ENCODE measurements at places on chromosomes 7 and 10. TPM values are rescaled to one million over a fixed set of nuclear protein-coding genes. Genes with fewer than 3 reads are reported as not detected.

DNA sequence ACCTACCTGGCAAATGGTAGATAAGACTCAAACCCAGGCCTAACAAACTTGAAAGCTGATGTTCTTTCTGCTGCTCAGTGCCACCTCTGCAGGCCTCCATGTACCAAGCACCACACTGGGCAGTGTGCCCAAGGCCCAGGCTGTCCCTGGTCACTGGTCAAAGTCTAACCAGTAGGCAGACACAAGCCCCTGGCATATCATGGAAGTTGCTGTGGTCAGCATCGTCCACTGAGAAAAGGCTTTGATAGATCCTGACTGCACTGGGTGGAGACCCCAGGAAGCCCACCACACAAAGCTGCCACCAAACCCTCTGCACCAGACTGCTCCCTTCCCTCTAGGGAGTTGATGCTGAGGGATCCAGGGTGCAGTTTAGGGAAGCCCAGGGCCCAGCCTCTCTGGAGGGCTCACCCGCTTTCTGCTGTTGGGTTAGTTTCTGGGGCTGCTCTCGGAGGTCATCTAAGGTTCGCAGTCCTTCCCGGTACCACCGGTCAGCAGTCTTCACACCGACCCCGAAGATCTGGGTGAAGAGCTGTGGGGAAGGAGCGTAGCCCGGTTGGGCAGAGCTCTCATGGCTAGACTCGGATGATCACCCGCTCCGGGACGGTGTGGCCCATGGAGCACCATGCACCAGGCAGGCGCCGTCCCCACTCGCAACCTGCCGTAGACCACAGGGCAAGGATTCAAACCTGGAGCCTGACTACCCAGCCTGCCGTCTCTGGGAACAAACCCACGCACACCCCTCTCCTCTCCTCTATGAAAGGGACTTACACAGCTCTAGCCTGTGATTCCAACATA is 6.0 kb downstream of the POLM start:
- DNase-seq = no peak

GRCh38 chr7:22443370-22444180 is 56.4 kb downstream of the STEAP1B start:
- peak; percentile 86 for DNase-seq

- DNase-seq = no peak
Observed at GRCh38 chr7:17863095-17863808, 77.0 kb downstream of the SNX13 start.

DYNC1I1 gene
- 0.73 TPM for total RNA-seq

GRCh38 chr10:95327367-95327766 is 36.6 kb upstream of the PDLIM1 start:
- DNase-seq = no peak

GRCh38 chr10:99331207-99331803 is 2.1 kb downstream of the CNNM1 start:
- DNase-seq = no peak

GRCh38 chr10:63710703-63711102 is 189.5 kb downstream of the REEP3 start:
- no peak for DNase-seq

GRCh38 chr7:75578081-75578480 is 86.0 kb downstream of the SPDYE5 start:
- DNase-seq = no peak

ANKRD7 gene
- not detected for total RNA-seq

DNA sequence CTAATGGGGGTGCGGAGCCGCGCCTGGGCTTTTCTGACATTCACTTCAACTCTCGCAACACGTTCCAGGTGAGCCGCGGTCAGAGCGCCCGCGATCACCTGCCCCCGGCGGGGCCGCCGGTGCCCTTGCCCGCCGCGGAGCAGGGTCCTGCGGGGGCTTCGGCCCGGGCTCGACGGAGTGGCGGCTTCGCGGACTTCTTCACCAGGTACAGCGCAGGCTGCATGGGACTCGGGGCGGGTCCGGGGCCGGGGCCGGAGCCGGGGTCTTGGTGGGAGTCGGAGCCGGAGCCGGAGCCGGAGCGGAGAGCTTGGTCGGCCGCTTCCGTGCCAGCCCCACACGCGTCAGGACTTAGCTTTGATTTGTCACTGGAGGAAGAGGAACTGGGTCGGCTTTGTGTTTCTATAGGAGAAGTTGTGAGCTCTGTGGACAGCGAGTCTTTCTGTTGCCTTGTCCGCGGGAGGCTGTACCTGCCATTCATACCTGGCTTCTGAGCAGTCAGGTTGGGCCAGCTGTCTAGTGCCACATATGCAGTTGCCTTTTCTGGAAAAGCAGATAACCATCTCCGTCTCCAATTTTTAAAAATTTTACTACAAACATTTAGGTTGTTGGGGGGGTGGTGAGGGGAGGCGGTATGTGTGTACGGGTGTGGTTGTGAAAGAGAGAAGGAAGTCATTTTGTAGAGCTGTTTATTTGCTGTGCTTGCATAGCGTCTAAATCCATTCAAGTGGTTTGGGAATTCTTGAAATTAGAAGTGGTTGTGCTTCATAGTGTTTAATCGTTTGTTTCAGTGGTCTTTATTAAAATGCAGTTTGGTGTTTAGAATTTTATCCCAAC is 1.3 kb downstream of the TBC1D12 start:
- peak; percentile 56 for DNase-seq

CCL24 gene
- 0.68 TPM for total RNA-seq

EN2 gene
- total RNA-seq = 3.2 TPM

NUB1 gene
- total RNA-seq = 56.2 TPM

- no peak for DNase-seq
Observed at GRCh38 chr7:48031111-48031510, 2.2 kb upstream of the SUN3 start.

DNA sequence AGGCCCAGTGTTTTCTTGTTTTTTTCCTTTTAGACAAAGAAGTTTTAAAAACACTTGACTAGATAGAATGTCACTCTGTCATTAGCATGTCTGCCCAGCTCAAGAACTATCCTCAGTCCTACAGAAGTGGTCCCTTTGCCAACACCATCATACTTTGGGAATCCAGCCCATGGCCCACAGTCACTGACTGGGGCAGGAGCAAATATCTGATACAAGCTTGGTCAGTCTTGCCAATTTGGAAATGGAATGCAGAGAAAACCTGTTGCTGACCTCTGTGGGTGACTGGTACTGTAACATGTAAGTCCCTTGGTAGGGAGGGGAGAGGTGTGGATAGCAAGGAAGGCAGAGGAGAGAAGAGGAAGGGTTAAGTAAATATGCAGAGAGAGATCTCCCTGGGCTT is 47.8 kb downstream of the IPMK start:
- no peak for DNase-seq

- DNase-seq = no peak
Observed at GRCh38 chr10:49140304-49141177, 6.7 kb upstream of the FAM170B start.

GRCh38 chr10:70379581-70380176 is 2.7 kb downstream of the LRRC20 start:
- DNase-seq = no peak

DNA sequence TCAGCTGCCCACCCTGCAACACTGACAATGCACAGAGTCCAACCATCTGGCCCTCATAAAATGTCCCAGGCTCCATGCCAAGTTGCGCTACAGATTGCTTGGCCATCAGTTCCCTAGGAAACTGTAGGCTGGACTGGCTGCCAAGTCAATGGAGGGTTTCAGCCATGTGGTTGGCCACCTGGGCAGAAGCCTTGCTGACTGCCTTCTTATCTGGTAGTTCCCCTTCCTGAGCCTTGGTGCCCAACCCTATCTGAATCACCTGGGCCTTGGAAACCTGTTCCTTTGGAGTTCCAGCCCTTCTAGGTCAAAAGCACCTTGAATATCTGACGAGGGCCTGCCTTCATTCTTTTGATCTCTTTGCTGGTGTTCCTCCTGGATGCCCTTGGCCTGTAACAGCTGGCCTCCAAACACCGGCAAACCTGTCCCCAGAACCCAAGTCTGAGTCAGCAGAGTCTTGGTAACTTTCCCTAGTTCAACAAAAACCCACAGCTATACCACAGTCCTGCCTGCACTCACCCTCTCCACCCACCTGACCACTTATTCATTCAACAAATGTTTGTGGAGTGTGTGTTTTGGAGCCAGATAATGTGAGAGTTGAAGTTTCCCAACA is 37.4 kb upstream of the KDM7A start:
- no peak for DNase-seq

DNA sequence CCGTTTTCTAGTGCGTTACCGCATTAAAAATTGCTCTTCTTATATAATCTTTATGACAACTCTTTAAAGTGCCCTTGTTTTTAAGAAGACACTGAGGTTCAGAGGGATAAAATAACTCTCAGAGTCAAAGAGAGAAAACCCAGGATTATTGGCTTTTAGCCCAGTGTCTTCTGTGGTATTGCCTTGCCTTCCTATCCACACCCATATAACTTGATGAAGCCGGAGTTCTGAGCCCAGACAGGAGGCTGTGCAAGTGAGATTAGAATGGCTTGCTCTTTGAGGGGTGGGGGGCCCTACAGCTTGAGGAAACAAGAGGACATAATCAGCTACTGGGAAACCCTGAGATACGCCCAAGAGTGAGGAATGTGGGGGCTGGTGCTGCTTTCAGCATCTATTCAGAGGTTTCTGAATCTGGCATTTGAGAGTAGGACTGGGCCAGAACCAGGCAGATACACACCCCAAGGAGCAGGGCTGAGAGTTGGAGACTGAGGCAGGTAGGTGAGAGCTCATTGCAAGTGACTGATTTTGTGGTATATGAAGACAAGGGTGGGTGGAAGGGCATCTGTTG is 2.3 kb downstream of the PRXL2A start:
- DNase-seq = no peak

GRCh38 chr7:73382934-73383503 is 50.6 kb upstream of the FZD9 start:
- no peak for DNase-seq

DNA sequence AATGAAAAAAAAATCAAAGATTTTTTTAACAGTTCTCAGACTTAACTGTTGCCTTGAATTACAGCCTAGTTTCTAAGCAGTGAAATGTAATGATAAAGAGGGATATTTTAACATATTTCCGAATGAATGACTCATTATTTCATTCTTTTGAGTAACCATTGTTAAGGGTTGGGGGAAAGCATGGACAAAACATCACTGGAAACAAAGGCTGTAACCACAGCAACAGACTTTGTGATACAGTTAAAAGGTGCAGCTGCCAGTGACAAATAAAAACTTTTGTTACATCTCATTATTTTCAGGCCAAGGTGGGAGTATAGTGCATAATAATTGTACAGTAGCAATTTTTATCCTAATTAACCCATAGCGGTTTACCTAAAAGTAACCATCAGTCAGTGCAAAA is 172.6 kb downstream of the LRRTM3 start:
- no peak for DNase-seq

GRCh38 chr7:111987115-111987826 is 218.9 kb downstream of the DOCK4 start:
- DNase-seq = no peak

- no peak for DNase-seq
Observed at GRCh38 chr10:7306147-7306546, 104.7 kb downstream of the SFMBT2 start.
